ENCODE measurements at places on chromosomes 12 and 14.
A peak's percentile ranks its signal among the peaks of the same experiment; 100 is the strongest.

DNA sequence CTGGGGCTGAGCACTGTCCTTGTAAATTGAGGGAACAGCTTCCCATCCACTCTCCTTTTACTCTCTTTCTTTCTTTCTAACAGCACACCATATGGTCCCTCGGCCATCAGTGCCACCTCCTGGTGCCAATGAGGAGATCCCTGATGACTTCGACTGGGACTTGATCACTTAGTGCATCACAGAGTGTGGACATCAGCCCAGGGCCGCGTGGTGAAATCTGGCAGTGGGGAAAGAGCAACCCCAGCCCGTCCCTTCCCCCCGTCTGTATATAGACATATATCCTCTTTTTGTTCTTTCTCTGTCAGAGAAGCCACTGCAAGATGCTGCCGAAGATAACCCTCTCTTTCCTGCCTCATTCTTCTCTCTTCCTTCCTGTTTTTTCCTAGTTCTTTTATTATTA lies 13.5 kb downstream of the C3AR1 start:
- no peak for DNase-seq

GRCh38 chr12:15824516-15824915 lies 35.3 kb upstream of the EPS8 start:
- no peak for DNase-seq

DNA sequence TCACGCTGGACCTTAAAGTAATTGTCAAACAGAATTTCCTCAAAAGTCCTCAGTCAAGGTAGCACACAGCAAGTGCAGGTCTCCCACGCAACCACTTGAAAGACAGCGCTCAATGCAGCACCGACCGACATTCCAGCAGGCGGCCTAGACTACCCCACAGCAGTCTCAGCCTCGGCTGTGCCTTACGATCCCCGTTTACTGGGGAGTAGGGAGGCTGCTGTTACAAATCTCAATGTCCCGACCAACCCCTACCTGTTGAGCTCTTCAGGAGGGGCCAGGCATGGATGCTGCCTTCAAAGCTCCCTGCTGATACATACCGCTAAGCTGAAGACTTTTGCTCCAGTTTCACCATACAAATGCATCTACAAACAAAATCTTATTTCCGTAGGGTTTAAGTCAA lies 21.8 kb downstream of the VPS37B start:
- DNase-seq, result no peak

- no peak for DNase-seq
These were observed 23.3 kb upstream of the MARK3 start for GRCh38 chr14:103361867-103362266.

DNA sequence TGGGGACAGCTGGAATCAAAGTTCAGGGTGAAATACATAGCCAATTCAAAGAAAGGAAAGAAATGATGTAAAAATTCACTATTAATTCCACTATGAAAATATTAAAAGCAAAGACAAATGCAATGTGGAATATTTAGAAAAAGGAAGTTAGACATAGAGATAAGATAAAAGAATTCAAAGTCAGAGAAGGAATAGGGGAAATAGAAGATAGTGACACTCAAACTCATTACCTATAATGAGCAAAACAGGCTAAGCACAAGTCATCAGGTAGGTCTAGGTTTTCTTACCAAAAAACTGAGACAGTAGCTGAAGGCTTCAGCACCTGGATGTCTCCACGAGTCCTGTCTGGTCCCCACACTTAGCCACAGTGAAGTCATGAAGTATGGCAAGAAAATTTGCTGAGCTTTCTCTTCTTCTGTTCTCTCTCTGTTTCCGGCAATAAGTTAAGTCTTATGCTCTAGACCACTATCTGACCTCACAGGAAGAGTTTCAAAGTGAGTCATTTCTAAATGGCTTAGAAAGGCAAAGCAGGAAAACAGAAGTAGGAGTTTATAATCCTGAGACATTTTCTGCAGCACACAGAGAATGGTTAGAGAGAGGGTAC lies at the start of gene C3AR1:
Gene C3AR1 (minus strand): TSS at position 369 of the 604 bp plus-strand sequence. CDS start 6,174 bp downstream, outside the sequence.
- peak; percentile 65 for DNase-seq

GRCh38 chr12:95624589-95624988 lies 73.3 kb upstream of the USP44 start:
- no peak for DNase-seq

GRCh38 chr14:92600318-92601053 lies 86.9 kb downstream of the RIN3 start:
- DNase-seq, result no peak

GRCh38 chr14:23112359-23113178 lies 6.5 kb downstream of the CEBPE start:
- DNase-seq, result no peak

DNA sequence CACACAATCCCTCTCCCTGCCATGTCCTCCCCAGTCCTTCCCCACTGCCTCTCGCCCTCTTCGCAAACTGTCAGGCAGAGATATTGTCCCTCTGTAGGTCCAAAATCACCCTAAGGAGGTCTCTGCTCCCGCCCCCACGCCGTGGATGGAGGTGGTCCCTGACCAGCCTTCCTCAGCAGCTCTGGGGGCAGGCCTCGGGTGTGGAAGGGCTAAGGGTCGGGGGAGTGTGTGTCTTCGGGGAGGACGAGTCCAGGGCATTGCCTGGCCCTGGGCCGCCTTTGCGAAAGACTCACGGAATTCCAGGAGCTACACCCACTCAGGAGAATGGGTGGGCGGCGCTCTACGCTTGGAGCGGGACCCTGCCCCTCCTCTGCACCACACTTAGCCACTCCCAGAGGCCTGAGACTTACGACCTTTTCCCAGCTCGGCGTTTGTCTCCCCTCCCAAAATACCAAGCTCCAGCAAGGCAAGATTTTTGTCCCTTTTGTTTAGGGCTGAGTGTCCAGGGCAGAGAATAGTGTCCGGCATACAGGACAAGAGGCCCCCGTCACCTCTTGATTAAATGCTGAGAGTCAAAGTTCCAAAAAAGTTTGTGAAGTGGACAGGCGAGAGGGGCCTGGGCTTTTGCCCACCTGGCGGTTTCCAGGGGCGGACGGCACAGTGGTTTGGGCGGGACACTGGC lies 881 bp downstream of the PYGL start:
- peak; percentile 29 for DNase-seq

DNA sequence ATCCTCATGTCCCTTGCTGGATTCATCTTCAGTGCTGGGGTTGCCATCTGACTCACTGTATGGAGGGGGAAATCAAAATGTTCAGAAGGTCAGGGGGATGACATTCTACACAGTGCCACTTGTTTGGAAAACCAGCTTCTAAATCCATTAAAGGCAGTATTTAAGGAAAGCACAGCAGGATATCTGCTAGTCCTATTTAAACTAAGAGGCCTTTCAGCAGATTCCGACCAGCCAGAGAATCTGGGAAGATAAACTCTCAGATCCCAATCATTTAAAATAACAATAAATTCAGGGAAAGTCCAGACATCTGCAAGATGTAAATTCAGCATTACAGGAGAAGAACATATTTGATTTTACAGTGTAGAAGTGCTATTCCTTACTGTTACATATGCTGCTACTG lies 3.8 kb downstream of the SIX4 start:
- no peak for DNase-seq

- no peak for DNase-seq
These were observed 26.9 kb downstream of the SAMD4A start for GRCh38 chr14:54593860-54594259.

DNA sequence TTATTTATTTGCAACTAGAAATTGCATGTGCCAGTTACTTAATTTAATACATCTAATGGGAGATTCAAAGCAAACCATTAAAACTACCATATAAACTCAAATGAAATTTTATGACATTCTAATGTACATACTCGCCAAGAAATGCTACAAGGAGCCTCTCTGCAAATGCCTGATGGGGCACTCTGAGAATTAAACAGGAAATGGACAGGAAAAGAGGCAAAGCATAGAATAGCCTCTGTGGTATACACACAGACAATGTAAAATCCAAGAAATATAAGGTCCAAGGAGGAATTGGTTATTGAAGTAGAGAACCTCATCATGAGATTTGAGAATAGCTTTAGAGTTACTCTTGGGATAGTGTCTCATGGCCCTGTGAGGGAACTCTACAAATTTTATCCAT lies 41.2 kb downstream of the RAB21 start:
- DNase-seq, result no peak

DNA sequence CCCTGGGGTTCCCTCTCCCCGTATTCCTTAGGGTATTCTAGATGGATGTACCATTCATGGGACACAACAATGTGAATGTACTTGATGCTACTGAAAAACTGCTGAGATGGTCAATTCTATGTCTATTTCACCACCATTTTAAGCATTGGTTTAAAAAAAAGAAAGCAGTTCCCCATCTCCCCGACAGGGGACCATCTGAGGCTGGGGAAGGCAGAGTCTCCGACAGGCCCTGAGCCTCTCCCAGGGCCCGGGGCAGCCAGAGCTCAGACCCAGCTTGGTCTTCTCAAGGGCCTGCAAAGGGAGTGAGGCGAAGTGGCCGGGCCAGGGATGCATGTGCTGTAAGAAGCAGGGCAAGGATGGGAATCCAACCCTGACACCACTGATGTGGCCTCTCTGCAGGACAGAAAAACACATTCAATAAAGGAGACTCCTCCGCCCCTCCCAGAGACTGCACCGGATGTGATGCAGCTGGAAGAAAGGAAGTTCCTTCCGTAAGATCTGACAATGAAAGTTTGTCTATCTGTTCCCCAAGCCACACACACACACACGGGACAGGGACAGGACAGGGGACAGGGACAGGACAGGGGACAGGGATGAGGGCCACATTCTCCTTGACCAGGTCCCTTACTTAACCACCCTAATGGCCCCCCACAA lies 234.1 kb downstream of the BCL11B start:
- no peak for DNase-seq

GRCh38 chr14:95255013-95255412 lies 64.7 kb downstream of the CLMN start:
- no peak for DNase-seq

- no peak for DNase-seq
These were observed 618.5 kb downstream of the NRXN3 start for GRCh38 chr14:78788467-78789360.

DNA sequence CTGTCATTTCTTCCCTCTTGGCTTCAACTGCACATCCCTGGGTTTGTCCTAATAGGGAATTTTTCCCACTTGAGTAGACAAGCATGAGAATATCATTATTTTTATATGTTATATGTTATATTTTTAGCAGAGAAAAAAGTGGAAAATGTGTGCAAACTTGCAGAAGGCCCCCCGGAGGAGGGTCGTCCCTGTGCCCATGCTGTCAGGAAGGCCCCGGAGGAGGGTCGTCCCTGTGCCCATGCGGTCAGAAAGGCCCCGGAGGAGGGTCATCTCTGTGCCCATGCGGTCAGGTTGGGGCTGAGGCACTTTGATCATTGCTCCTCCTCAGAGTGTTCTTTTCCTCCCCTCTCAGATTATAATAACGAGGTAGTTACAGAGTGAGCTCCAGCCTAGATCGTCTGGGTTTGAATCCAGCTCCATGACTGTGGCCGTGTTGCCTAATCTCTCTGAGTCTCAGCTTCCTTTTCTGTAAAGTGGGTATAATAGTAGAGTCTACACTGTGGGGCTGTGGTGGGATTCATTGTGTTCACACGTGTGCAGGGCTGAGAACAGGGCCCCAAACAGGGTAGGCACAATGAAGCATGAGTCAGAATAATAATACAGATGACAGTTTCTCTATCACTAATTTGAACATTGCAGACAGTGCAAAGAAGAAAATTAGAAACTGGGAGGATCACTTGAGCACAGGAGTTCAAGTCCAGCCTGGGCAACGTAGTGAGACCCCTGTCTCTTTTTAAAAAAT lies 33.4 kb downstream of the ELK3 start:
- DNase-seq, result no peak

- DNase-seq, result no peak
These were observed 5.5 kb upstream of the SLC24A4 start for GRCh38 chr14:92317511-92317910.

All from GDM1 (cell line).